ENCODE measurements at places on chromosomes 1 and 21. TPM values are rescaled to one million over a fixed set of nuclear protein-coding genes. Genes with fewer than 3 reads are reported as not detected.

GRCh38 chr21:46248827-46249226 is 20.3 kb upstream of the LSS start:
- no peak for DNase-seq

DNA sequence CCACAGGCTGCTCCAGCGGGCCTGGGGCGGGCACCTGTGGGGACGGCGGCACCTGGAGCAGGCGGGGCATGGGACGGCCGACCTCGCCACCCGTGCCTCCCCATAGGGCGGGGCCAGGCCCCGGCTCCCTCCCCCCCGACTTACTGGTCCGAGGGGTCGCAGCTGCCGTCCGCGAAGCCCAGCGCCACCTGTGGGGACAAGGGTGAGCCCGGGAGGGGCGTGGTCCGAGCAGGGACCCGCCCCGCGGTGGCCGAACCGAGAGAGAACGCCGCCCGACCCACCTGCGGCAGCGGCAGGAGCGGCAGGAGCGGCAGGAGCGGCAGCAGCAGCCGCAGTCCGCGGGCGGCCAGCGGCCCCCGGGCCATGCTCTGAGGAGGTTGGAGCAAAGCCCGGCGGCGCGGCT is at the start of gene TMEM52:
Gene TMEM52 (minus strand): TSS at position 379 of the 403 bp plus-strand sequence. CDS start 14 bp downstream, at position 365.
- DNase-seq, result no peak

GRCh38 chr1:181802466-181802865 is 259.0 kb downstream of the ZNF648 start:
- no peak for DNase-seq

DNA sequence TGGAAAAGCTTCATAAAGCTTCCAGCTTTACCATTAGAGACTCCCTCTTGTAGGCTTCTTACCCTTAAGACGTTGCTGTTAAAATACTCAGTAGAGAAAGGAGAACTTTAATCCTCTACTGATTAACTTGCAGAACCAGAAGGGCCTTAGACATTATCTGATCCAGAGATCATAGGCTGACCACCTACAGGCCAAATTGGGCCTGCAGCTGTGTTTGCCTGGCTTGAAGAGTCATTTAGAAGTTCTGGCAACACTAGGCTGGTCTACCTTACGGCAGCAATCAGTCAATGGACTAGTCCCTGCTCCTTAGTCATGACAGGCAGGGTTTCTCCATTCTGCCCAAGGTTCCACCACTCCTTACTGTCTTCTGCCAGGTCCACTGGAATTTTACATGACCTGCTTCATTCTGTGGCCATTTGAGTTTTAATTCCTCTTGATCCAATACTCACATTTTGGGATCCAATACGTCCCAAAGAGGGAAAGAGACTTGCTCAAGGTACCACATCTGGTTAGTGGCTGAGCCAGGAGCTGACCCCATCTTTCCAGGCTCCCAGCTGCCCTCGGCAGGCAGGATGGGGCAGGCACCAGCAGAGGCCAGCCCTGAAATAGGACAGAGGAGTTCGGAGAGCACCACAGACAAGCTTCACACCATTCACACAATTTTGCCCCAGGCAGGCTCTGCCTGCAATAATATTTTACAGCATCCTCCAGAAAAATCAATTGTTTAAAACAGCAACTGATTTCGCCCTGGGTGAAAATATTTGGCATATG is 96.8 kb downstream of the TNR start:
- no peak for DNase-seq

GRCh38 chr1:200861937-200862647 is 10.7 kb upstream of the GPR25 start:
- no peak for DNase-seq

DNA sequence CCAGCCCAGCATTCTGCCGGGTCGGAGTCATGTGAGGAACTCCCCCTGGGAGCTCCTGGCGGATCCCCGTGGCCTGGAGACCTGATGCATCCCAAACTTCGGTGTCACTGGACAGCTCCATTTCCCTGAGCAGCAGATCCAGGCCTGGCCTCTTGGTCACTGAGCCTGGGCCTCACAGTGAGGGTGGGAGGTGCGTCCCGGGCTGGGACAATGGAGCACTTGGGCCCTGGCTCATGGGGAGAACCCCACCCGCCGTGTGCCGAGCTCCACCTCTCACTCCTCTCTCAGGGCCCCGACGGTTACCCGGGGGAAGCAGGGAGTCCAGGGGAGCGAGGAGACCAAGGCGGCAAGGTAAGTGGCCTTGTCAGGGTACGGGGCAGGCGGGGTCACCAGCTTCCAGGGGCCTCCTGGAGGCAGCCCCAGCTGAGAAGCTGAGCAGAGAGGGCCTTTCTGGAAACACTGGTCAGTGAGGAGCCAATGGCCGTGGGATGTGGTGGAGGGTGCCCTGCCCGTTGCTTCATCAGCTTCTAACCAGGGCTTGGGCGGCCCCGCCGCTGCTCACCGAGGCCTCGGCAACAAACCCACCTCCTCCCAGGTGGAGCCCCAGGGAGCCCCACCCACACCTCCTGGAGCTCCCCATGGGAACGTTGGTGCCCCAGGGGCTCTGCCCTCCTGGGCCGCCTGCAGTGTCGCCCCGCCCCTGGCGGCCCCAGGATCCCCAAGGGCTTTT is 19.8 kb downstream of the COL6A2 start:
- DNase-seq, result no peak

DNA sequence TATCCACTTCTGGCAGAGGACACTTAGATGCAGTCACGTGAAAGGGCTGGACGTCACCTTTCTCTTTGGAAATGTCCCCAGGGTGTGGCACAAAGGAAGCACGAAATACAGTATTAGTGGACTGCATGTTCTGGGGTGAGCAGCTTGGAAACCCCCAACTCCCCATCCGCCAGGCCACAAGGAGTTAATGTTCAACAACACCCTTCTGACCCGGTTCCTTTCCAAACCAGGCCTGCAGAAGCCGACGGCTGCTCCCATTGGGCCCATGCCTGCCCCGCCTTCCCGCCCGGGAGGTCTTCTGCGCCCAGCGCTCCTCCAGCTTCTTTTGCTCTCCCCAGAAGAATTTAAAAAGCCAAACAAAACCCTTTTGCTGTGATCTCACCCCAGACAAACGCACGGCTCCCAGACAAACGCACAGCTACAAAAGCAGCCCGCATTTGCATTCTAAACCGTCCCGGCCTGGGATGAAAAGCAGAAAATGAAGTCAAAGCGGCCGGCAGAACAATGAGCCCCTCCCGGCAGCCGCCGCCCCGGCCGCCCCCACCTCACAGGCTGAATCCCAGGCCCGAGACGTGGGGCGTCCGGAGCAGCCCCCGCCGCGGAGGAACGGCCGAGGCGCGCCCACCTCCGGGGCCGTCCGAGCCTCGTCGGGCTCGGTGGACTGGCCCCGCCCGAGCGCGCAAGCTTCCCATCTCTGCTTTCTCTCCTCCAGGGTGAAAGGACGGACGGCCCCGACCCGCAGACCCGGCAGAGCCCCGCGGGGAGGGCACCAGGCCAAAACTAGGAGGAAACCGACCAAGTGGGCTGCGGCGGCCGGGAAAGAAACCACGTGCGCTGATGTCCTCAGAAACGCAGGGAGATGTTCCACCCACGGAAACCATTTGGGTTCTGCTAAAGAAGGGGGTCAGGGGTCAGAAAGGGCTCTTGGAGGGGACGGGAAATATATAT is 101.9 kb downstream of the PLPP3 start:
- DNase-seq, result peak; percentile 20

DNA sequence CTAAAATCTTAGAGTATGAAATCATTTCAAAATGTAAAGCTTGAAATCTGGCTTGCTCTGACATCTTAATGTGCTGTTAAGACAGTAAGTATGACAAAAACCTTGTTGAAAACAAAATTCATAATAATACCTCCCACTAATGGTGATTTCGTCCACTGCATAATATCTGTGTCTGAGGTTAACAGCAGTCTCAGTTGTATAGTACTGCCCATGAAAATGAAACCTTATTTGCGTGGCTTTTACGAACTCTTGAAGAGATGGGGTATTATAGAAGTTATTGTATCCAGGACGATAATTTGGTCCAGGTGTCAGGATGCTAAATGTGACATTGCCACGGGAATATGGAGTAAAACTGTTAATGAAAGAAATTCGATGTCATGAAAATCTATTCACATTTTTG is 99.9 kb downstream of the USH2A start:
- no peak for DNase-seq

Gene VWA5B1
- 2.2 TPM for total RNA-seq

Gene CLDN14
- total RNA-seq, result not detected

Gene CYP4Z1
- 1.4 TPM for total RNA-seq

Gene ZNF670
- 15.1 TPM for total RNA-seq

Gene SPRR2E
- total RNA-seq, result not detected

Gene KRTAP6-3
- not detected for total RNA-seq

Gene HTR6
- 0.09 TPM for total RNA-seq

Measured in cerebellum (tissue), 4 donors.